Stimulated activated CD8-positive, alpha-beta memory T cell treated with anti-CD3 and anti-CD28 coated beads, Interleukin-7, amount 100 ng/mL, for 48 hours (primary cell): ENCODE measurements at places on chromosomes 12 and 14.

DNA sequence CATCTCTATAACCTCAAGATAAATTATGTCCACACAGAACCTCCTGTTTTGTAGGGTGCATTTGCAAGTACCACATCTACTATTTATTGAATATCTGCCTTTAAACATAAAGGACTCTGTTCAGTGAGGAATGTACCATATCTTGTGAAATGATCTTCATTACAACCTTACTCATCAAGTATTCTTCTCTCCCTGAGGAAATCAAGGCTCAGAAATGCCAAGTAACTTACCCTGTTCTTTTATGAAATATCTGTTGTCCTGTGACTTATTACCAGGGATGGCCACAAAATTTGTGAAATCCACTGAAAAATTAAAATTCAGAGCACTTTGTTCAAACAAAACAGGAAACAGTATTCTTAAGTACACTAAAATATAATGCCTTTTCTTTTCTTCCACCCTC is 366.7 kb downstream of the GALC start:
- DNase-seq: no peak

- DNase-seq: no peak
Observed at GRCh38 chr14:90828642-90829487, 12.6 kb upstream of the TTC7B start.

DNA sequence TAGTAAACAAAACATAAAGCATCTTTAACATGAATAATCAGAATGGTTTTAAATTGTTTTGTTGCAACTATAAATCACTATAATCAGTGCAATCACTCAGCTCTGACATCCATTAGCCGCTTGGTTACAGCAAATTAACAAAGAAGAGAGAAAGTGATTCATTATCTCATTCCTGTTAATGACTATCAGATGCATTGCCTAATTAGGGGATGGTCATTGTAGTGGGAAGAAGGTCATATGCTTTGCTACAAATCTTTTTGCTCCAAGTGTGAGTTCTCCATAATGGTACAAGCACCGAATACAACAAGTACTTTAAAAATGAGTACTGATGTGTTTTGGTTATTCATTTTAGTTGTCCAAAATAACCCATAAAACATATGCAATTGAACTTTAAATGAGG is 272.0 kb downstream of the AKAP6 start:
- DNase-seq: no peak

- DNase-seq: no peak
Observed at GRCh38 chr12:63909746-63910145, 65.2 kb downstream of the SRGAP1 start.

- no peak for DNase-seq
Observed at GRCh38 chr12:95516757-95517156, 34.5 kb downstream of the USP44 start.

DNA sequence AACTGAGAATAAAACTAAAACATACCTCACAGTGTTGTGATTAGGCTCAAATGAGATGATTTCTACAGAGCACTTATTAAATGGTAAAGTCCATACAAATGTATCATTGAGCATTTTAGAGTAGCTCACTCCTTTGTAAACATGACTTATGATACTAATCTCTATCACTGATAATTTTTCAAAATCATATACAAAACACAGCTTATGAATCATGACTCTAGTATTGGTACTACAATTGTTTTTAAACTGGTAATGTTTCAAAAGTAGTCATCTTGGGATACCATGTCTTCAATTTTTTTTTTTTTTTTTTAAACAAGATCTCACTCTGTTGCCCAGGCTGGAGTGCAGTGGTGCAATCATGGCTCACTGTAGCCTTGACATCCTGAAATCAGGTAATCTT is 40.1 kb upstream of the KRR1 start:
- DNase-seq: no peak

- DNase-seq: no peak
Observed at GRCh38 chr14:67680121-67680602, 5.7 kb upstream of the VTI1B start.

GRCh38 chr14:94640721-94641631 is 28.8 kb downstream of the SERPINA3 start:
- no peak for DNase-seq

DNA sequence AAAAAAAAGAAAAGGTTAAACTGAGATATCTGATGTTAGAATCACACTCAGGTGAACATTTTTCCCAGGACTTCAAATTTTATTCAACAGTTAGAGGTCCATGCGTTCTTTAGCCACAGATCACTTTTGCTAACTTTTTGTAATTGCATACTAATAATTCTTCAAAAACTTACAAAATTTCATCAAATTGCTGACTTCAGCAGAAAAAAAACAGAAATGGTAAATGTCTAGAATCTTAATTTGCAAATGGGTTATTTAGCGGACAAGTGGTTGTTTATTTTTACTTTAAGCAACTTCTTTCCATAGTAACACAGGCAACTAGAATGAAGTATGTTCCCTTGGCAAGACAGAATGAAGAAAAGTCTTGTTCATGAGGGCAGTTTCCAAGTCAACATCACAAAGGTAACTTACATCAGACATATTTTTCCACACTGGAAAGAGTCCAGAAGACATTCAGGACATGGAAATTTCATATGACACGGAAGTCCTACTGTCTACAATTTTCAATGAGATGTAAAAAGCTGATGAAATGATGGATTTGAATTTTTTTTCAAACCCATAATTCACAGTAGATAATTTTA is 62.5 kb upstream of the SOX5 start:
- DNase-seq: no peak

DNA sequence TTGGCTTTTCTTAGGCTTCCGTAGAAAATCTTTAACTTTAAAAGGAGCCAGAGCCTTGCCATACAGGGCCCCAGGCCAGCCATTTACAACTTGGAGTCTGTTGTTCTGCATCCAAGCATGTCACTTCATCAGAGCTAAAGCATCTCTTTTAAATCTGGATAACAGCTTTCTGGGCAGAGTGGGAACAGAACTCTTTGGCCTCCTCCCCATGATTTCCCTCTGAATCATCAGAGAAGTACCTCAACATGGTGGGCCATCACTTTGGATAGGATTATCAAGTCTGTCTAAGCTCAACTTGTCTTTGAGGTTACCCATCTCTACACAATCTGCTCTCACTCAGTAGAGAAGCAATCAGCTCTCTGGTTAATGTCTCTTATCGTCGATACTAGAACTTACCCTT is 170.9 kb downstream of the SLC6A15 start:
- no peak for DNase-seq

DNA sequence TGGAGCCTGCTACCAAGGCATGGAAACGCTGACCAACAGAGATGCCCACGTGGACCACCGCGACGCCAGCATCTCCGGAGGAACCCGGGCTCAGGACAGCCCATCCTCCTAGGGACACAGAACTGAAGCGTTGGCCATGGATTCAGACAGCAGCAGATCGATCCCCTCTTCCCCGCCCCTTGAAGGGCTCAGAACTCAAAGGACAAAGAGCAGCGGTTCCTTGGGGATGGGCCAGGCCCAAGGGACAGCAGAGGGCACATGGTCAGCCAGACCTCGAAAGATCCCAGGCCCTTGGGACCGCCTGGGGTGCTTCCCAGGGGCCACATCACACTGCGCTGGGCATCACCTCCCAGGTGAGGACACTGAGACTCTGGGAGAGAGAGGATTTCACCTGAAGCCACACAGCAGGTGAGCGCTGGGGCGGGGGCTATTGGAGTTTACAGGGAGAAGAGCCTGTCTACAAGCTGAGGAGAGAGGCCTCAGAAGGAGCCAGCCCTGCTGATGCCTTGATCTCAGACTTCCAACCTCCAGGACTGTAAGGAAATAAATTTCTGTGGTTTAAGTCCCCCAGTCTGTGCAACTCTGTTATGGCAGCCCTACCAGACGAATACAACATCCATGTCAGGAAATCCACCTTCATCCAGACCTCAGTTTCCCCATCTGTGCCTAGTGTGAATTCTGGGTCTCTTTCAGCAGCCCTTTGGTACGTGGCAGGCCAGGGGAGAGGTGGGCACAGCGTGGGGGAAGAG is 49.4 kb downstream of the CCNK start:
- no peak for DNase-seq

DNA sequence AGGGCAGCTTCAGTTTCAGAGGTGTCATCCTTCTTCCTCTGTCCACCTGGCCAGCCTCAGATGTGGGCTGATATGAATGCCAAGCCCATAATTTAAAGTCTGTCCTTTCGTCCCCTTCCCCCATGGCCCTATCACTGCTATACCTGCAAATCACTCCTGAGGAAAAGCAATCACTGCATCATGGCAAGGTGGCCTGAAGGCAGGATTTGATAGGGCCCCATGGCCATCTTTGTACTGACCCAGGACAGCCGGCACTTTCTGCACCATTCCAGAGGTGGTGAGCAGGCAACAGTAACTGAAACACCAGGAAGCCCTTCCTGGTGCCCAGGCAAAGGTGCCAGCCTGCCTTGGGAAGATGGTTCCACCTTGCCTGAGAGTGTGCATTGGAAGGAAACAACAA is 60.8 kb downstream of the ANO2 start:
- no peak for DNase-seq

DNA sequence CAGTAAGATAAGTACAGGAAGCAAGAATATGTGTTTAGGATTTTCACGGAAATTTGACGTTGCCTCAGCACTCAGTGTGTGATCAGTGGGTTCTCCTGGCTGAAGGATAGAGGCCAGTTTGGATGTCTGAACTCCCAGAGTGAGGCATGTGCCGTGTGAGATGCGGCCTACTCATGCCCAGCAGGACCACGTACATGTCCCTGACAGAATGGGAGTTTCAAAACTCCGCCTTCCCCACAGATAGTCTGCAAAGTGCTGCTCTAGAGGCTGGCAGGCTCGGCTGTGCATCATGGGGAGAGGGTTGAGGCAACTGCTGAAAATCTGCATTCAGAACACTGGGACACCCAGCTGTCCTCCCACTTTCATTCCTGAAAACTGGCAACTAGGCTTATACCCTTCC is 58.3 kb downstream of the NINJ2 start:
- no peak for DNase-seq

GRCh38 chr12:81942594-81942993 is 183.4 kb upstream of the PPFIA2 start:
- DNase-seq: no peak

GRCh38 chr12:70722584-70723343 is 85.5 kb upstream of the PTPRB start:
- no peak for DNase-seq

GRCh38 chr14:24334431-24335291 is at the start of gene ADCY4:
Gene ADCY4 (minus strand): TSS chr14:24335071. CDS start chr14:24334652, 419 bp downstream.
- DNase-seq: no peak

- no peak for DNase-seq
Observed at GRCh38 chr12:53927220-53928029, 11.2 kb upstream of the HOXC13 start.

GRCh38 chr14:65210118-65210821 is 108.0 kb upstream of the MAX start:
- no peak for DNase-seq
